Cardiac muscle cell (in vitro differentiated cells and primary cell): ENCODE measurements at places on chromosomes 12 and 14.

GRCh38 chr14:57038689-57039088 lies 228.4 kb upstream of the OTX2 start:
- no peak for DNase-seq

GRCh38 chr12:124852911-124853427 lies 10.7 kb downstream of the SCARB1 start:
- DNase-seq, result no peak

DNA sequence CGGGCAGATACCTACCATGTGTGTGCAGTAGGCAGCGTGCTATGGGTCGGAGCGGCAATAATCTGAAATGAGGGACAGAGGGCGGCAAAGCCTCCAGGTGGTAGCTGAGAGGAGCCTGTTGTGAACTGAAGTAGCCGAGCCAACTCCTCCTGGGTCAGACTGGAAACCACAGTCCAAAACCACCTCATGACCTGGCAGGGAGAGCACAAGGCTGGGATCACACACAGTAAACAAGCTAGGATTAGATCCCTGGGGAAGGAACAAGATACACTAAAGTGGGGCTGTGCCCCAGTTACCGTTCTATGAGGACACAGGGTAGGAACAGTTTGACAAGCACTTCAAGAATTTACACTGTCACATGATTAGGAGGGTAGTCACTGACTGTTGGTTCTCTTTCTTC lies 49.0 kb downstream of the AREL1 start:
- no peak for DNase-seq

- DNase-seq, result no peak
Measured at GRCh38 chr12:63968673-63969072, 124.2 kb downstream of the SRGAP1 start.

GRCh38 chr12:44812062-44812461 lies 64.1 kb downstream of the NELL2 start:
- DNase-seq, result no peak

DNA sequence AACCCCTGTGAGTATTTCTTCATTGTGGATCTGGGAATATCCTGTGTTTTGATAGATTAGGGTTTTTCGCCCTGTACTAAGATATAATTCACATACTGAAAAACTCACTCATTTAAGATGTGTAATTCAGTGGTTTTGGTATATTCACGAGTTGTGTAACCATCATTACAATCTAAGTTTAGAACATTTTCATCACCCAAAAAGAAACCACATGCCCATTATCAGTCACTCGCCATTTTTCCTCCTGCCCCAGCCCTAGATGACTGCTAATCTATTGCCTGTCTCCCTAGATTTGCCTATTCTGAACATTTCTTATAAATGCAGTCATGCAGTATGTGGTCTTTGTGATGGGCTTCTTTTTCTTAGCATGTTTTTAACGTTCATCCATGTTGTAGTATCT lies 67.9 kb upstream of the ATF1 start:
- peak; percentile 29 for DNase-seq

DNA sequence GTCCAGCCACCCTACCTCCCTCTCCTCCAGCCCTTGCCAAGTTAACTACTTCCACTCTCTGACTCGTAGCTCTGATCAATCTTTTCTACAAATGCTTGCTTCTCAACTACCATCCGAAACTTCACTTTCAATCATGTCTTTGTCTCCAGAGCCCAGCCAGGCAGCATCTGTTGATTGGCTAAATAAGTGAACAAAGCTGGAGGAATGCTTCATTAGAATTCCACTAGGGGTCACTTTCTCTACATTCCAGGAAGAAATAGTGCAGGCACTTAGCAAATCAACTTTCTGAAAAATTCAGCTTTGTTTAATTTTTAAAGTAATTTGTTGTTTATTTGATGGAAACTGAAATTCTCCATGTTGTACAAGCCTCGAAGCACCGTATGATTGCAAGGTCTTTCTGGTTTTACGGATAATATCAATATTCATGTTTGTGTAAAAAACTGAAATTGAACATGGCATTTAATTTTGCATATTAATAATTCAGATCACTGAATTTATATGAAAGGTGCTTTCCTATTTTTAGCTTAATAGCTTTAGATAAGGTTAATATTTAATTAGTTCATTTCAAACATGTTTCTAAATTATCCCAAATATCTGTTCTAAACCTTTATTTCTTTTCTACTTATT lies 32.4 kb upstream of the HELB start:
- DNase-seq, result peak; percentile 49

DNA sequence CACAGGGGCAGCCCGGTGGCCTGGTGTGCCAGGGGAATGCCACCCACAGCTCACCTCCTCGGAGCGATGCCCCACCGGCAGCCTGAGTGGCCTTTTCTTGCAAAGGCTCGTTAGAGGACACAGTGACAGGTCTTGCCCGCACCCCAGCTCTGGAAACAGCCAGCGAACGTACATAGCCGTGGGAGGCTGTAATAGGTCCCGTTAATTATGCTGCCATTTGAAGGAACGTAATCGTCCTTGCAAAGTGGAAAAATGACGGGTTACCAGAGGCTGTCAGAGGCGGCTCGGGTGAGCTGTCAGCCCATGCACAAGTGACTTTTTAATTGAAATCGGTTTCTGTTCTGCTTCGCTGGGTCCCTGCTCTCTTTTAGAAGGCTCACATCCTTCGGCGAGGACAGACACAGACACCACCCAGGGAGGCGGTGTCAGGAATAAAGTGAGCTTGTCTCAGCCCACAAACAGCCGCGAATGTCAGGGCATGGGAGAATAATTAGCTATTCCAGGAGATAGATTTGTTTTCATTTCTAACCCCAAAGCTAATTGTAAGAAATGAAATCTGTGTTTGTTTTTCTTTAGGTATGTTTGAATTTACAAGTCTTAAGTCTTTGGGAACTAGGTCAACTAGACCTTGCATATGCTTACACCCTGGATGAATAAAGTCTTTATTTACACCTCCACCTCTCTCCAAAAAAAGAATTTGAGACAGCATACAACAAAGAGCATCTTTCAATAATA lies 77.2 kb upstream of the RFLNA start:
- peak; percentile 7 for DNase-seq

- DNase-seq, result no peak
Measured at GRCh38 chr14:94591073-94591472, 9.8 kb downstream of the SERPINA5 start.

DNA sequence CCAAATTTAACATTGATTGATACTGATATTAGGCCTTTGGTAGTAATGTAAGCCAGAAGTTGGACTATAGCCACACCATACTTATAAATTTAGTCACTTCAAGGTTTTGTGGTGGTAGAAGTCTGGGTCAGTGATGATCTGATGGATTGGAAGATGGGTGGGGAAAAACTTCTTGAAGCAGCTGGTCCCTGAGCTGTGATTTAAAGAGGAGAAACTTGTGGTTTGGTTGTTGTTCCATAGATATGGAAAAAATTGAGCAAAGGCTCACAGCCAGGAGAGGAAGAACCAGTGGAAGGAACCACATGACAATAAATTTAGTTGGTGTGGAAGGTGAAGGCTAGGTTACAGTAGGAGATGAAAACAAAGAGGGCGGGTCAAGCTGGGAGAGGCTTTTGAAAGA lies 26.1 kb downstream of the PTHLH start:
- no peak for DNase-seq

- DNase-seq, result no peak
Measured at GRCh38 chr14:105430565-105430964, 10.9 kb downstream of the MTA1 start.

DNA sequence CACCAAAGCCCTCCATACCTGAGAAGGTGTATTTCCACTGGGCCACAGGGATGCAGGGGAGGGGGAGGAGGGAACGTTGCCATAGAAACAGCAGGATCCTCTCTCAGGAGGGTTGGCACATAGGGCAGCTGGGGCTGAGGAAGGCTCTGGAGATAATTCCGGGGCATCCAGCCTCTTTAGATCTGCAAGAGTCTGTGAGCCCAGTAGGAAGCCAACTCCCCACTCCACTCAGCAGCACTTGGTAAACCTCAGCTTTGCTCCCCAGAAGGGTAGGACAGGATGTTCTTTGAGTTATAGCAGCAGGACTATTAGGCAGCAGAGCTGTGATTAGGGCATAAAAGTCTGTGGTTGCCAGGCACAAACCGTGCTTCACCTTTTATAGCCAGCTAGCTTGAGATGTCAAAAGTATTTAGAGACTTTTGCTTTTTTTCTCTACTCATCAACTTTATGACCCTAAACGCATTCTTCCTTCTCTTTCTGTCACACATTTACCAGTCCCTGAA lies 7.8 kb upstream of the PLEKHG3 start:
- no peak for DNase-seq

DNA sequence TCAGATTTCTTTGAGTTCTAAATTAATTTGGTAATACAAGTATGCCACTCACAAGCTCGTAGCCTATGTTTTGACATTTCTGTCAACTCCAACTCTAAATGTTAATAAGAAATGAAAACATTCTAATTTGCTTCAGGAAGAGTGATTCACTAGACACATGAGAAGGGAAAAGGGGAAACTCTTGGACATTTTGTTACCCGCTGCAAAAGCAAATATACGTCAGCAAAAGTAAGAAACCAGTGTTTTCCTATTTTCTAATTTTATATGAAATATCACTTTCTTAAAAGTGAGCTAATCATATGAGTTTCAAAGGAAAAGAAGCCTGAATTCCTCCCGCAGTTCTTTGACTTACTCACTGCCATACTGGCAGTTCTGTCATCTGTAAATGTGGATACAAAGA lies 162.3 kb downstream of the GRIP1 start:
- no peak for DNase-seq

- DNase-seq, result no peak
Measured at GRCh38 chr12:43883311-43883710, 47.4 kb downstream of the TMEM117 start.

DNA sequence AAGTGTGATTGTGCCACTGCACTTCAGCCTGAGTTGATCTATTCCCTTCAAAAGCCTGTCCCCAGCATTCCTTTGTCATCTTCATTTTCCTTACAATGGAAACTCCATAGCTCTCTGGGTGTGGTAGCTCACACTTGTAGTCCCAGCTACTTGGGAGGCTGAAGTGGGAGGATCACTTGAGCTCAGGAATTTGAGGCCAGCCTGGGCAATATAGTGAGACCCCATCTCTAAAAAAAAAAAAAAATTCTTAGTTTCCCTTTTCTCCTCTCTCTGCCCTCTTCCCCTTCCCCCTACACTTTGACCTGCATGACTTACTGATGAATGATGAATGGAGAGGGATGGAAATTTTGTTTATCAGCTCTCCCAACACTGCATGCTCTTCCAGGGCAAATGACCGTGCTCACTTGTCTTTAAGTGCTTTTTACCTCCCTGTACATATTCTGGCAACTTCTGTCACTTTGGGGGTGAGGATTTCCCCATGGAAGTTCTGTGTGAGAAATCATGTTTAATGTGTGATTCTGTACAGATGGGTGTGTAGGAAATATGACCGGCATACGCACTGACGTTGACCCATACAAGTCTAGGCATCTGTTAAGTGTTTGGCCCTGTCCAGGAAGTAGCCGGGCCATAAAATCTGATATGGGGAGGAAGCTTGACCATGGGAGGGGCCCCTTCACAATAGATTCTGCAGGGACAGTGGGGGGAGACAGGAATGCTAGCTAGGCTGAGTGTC lies 65.4 kb downstream of the ZFP36L1 start:
- DNase-seq, result peak; percentile 31

DNA sequence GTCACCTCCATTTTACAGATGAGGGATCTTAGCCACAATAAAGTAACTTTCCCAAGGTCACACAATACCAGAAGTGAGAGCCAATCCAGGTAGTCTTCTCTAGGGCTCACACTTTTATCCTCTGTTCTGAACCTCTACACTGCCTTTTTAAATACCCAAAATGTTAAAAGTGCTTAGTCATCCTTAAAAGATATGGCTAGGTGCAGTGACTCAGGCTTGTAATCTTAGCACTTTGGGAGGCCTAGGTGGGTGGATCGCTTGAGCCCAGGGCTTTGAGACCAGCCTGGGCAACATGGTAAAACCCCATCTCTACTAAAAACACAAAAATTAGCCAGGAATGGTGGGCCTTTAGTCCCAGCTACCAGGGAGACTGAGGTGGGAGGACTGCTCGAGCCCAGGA lies 104.1 kb upstream of the PPP4R3A start:
- no peak for DNase-seq

GRCh38 chr12:42024495-42024830 lies 120.2 kb downstream of the GXYLT1 start:
- DNase-seq, result no peak

GRCh38 chr12:78101113-78101876 lies 270.6 kb downstream of the NAV3 start:
- no peak for DNase-seq

- peak; percentile 60 for DNase-seq
Measured at GRCh38 chr12:113366827-113367226, 8.4 kb downstream of the PLBD2 start.

GRCh38 chr12:16385782-16386646 lies 38.6 kb downstream of the MGST1 start:
- peak; percentile 77 for DNase-seq

DNA sequence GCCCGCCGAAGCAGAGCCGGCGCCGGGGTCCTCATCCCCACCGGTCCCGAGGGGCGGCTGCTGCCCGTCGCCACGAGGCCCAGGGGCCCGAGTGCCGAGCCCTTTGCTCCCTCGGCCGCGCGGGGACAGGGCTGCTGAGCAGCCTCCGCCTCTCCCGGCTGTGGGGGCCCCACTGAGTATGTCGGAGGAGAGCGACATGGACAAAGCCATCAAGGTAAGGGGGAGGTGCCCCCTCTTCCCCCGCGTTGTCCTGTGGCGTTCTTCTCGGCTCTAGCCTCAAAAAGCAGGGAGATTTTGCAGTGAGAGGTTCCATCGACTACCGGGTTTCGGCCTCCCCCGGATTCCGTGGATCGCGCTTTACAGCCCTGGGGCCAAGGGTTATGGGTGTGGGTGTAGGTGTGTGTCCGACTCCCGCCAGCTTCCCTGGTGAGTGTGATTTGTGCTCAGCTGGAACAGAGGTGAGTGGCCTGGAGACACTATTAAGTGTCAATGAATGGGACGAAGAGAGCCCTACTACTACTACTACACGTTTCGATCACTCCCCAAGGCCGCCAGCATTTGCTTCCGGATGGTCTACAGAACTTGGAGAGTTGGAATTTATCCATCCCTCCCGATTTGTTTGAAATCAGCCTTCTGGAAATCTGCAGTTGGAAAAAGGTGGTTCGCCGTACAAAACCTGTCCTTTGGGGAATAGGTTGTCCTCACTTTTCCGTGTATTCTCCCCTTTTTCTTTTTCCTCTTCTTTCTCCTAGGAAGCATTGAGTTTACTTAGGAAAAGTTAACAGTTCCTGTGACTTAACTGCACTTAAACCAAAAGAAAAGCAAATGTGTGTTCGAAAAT lies 748 bp downstream of the MAPKAPK5 start:
- DNase-seq, result peak; percentile 43

DNA sequence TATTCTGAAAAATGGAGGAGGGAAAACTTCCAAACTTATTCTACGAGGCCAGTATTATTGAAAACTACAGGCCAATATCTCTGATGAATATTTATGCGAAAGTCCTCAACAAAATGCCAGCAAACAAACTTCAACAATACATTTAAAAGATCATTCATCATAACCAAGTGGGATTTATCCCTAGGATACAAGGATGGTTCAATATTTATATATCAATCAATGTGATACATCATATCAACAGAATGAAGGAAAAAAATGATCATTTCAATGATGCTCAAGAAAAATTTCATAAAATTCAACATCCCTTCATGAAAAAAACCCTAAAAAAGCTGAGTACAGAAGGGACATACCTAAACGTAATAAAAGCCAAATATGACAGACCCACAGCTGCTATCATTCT lies 45.9 kb upstream of the LMNTD1 start:
- no peak for DNase-seq

GRCh38 chr12:16246264-16246663 lies 31.2 kb downstream of the SLC15A5 start:
- DNase-seq, result no peak
